ENCODE measurements at places on chromosomes 11 and 22.

- no peak for DNase-seq
Observed at GRCh38 chr22:40449676-40450035, 79.3 kb downstream of the SGSM3 start.

- no peak for DNase-seq
Observed at GRCh38 chr11:134840945-134841344, 428.9 kb upstream of the B3GAT1 start.

DNA sequence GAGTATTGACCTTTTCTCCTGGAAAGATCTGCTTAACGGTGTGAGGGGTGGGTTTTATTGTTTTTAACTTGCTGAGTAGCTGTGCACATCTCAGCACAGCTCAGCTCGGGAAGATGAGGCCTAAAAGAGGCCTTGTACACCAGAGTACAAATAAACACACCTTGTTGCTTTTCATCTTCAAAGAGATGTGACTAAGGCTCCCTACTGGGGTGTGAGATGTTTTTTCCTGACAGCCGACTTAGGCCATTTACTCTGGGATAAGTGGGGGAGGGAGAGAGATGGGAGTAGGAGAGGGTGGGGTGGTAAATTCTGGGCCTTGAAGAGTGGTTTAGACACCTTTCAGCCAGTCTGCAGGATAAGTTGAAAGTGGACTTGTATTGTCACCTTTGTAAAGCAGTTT lies 2.9 kb downstream of the LDLRAD3 start:
- no peak for DNase-seq

DNA sequence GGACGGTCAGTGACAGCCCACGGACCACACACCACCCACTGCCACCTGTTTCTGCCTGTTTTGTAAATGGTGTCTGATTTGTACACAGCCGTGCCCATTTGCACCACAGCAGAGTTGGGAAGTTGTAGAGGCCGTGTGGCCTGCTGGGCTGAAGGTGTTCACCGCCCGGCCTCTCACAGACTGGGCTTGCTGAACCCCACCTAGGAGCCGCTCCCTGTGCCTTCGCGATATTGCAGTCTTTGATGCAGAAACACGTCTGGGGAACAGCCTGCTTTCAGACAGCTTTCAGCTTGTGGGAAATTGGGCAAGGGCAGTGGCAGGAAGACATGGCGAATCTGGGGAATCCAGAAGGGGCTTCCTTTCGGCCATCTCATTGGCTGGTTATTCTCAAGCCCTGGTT lies 9.8 kb upstream of the GRAMD4 start:
- DNase-seq, result no peak

- DNase-seq, result no peak
Observed at GRCh38 chr22:32466496-32466895, 2.2 kb upstream of the BPIFC start.

DNA sequence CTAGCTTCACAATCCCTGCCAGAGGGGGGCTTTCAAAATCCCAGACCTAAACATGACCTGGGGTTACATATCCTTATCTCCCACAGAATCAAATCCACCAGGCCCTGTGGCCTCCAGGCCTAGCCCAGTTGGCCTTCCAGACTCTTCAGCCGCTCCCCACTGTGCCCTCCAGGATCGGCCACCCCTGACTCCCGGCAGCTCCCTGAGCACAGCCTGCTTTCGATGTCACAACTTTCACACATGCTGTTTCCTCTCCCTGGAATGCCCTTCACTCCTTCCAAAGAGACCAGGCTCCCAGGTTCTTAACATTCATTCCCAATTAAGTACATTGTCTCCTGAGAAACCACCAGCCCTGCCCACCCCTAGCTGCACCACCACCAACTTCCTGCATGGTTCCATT lies 62.7 kb downstream of the CSNK2A3 start:
- DNase-seq, result no peak

GRCh38 chr11:6395470-6396060 lies 5.3 kb downstream of the SMPD1 start:
- DNase-seq, result no peak

GRCh38 chr11:126545057-126545555 lies 189.6 kb downstream of the ST3GAL4 start:
- no peak for DNase-seq

DNA sequence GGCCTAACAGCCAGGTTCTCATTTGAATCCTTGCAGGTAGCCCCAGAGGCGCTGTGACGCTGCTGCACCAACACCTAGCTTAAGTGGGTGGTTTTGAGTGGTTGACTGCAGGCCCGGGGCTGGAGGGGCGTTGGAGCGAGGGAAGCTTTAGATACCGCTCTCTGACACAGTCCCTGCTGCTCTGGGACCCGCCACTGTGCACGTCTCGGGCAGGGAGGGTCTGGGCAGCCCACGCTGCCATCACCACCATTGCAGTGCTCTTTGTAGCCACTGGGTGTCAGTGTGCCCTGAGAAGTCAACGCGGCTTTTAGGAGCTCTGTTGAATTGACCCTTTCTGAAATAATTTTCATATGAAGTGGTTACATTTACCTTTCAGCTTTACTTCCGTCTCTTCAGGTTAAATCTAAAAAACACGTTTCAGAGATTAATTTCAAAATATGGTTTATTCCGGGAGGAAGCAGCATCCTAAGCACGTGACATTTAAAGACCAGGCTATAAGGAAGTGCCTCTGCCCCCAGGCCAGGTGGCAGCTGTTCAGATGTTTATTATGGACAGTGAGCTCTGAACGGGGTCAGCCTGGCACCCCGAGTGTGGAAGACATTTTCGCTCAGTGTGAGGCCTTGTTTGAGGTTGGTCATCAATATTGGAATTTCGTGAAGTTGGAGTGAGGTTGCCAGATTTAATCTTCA lies 30.9 kb upstream of the PARVB start:
- DNase-seq, result peak; percentile 40

DNA sequence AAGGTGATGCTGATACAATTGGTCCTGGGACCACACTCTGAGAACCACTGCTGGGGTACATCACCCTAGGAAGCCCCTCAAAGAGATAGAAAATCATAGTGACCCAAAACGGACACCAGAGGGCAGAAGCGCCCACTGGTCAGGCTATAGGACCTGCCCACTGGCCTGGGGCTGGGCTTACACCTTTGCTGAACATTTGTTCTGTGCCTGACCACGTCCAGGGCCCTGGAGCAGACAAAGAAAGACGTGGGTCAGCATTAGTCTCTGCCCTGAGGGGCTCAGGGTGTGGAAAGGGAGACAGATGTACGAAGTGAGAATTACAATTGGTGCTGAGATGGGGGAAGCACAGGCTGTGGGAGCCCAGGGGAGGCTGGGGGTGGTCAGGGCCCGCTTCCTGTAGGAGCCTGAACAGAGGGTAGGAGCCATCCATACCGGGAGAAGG lies 14.4 kb upstream of the SERPINH1 start:
- no peak for DNase-seq

DNA sequence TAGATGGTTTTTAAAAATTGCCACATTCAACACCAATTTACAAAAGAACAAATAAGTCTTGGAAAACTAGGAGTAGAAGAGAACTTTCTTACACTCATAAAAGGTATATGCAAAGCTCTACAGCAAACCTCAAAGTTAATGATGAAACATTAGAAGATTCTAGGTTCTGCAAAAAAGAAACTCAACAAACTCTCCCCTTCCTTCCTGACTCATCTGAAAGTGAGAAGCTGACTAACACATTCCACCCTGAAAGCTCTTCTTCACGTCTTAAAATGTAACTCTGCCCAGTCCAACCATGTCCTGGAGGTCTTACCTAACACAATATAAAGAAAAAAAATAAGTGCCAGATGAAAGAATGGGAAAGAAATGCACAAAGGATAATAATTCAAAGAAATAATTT lies 218.9 kb upstream of the ISX start:
- DNase-seq, result no peak

DNA sequence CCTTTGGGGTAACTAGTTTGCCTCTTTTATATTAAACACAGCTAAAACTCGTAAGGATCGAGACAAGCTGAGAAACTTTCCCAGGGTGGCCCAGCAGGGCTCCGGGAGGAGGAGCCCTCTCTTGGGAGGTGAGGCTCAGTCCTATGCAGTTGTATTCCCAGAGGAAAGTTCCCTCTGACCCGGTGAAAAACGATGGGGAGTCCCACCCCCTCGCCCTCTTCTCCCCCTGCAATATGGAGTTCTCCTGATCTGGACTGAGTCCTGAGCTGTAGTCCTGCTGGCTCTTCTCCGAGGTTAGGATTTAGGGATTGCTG lies 1.3 kb downstream of the NTM start:
- DNase-seq, result no peak

- no peak for DNase-seq
Observed at GRCh38 chr11:47260366-47260765, 2.6 kb downstream of the NR1H3 start.

- no peak for DNase-seq
Observed at GRCh38 chr11:70524096-70524922, 126.0 kb downstream of the CTTN start.

DNA sequence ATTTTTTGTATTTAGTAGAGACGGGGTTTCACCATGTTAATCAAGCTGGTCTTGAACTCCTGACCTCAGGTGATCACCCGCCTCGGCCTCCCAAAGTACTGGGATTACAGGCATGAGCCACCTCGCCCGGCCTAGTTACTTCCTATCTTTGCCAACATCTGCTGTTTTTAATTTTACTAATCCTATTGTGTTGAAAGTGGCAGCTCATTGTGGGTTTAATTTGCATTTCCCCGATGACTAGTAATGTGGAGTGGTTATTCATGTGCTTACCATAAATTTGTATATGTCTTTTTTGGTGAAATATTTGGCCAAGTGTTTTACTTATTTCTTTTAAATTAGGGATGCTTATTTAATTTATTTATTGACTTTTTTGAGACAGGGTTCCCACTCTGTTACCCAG lies 74.2 kb upstream of the SLC25A18 start:
- DNase-seq, result no peak

DNA sequence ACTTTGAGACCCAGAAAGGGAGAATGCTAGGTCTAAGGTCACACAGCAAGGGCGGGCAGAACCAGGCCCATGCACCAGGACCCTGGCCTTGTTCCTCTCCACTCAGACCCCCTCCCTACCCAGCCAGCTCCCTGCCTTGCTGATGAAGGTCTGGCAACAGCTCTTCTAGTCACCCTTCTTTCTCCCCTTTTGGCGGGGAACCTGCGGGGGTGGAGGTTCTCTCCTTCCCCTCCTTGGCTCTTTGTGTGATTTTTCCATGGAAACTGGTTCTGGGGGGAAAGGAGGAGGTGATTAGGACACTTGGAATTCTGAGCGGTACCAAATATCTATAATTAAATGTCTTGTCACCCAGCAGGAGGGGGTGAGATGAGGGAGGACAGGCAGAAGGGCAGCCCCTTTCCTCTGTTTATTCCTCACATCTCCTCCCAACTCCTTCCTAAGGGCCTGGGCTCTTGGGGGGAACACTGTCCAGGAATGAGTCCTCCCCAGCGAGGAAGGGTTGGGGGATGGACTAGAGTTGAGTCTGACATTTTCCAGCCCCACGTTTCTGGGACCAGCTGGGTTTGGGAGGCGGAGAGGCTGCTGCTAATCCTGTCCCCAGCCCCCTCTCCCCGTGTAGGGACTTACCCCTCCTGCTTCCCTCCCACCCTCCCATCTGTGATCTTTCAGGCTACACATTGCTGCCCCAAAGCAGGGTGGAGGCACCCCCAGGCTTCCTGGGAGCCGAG lies 7.4 kb downstream of the ARHGEF17 start:
- no peak for DNase-seq
